ENCODE measurements at places on chromosomes 12 and 14.

GRCh38 chr14:38481952-38482678 lies 226.2 kb upstream of the CLEC14A start:
- DNase-seq = peak; percentile 8

GRCh38 chr12:110270125-110270962 lies 10.7 kb upstream of the ATP2A2 start:
- DNase-seq = no peak

GRCh38 chr12:112103758-112104503 lies 4.7 kb downstream of the NAA25 start:
- DNase-seq = no peak

GRCh38 chr12:113183030-113183589 lies 2.2 kb downstream of the DDX54 start:
- no peak for DNase-seq

- DNase-seq = no peak
Measured at GRCh38 chr12:6468283-6468575, 2.2 kb downstream of the VAMP1 start.

- DNase-seq = no peak
Measured at GRCh38 chr12:131050463-131051154, 96.9 kb downstream of the ADGRD1 start.

DNA sequence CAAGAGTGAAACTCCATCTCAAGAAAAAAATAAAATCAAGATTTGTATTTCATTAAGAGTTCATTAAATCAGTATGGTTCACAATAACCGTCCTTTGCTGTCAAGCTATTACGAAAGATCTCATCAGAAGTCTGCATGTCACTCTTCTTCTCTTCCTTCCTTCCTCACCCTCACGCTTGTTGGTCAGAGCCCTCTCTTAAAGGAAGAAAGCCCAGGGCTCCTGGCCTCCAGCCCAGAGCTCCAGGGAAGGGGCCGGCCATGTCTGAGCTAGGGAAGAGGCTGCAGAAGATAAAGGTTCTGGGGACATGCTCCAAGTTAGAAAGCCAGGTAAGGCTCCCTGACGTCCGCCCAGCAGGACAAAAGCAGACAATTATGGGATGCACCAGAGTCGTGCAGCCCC lies 43.1 kb upstream of the DLK1 start:
- DNase-seq = no peak

GRCh38 chr14:77000340-77001270 lies 27.9 kb downstream of the IRF2BPL start:
- DNase-seq = no peak

- DNase-seq = no peak
Measured at GRCh38 chr12:83153177-83153576, 466.5 kb downstream of the TMTC2 start.

DNA sequence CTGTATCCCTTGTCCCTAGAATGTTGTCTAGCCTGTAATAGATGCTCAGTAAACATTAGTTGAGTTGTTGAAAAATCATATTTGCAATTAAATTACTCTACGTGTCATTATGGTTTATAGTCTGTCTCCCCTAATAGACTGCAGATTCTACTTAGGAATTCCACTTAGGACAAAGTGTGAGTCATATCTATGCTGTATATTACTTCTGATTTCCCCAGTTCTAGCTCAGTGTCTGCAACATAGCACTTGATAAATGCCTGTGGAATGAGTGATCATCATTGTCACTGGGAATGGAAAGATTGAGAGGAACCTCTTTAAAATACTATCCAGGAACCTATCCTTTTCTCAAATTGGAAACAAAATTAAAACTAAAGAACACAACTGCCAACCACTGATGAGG lies 99.3 kb downstream of the TBX5 start:
- no peak for DNase-seq

DNA sequence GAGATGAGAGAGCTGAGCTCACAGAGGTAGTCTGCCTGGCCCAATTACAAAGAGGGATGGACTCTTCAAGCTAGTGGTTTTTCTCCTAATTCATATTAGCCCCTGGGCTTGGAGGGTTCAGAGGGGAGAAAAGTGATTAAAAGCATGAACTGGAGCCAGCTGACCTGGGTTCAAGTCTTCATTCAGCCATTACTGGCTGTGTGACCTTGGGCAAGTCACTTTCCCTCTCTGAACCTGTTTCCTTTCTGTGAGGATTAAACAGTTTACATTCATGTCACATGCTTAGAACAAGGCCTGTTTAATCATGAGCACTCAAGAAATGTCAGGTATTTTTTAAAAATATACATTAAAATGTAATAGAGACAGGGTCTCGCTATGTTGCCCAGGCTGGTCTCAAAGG lies 7.2 kb upstream of the POP5 start:
- no peak for DNase-seq

DNA sequence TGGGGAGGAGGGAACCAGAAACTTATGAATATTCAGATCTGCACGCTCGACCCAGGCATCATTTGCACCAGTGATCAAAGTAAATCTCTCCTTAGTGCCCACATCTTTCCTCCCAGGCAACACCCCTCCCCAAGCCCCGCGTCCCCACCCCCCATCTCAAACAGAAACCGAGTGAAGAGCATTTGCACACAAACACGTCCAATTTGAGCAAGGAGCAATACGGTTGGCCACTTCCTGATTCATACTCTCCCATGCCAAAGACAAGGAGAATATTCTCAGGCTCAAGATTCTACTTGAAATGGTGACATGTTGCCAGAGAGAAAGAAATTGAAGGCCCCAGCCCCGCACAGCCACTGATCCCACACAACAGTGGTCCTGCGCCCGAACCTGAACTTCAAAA lies 7.1 kb downstream of the FOXN3 start:
- no peak for DNase-seq

GRCh38 chr12:105674871-105675699 lies 344.6 kb downstream of the C12orf75 start:
- DNase-seq = no peak

- no peak for DNase-seq
Measured at GRCh38 chr14:64856529-64857445, 22.9 kb downstream of the SPTB start.
